Endothelial cell (in vitro differentiated cells): ENCODE measurements at places on chromosomes 3 and 15.

- no peak for DNase-seq
Measured at GRCh38 chr3:171752329-171752728, 58.0 kb downstream of the PLD1 start.

DNA sequence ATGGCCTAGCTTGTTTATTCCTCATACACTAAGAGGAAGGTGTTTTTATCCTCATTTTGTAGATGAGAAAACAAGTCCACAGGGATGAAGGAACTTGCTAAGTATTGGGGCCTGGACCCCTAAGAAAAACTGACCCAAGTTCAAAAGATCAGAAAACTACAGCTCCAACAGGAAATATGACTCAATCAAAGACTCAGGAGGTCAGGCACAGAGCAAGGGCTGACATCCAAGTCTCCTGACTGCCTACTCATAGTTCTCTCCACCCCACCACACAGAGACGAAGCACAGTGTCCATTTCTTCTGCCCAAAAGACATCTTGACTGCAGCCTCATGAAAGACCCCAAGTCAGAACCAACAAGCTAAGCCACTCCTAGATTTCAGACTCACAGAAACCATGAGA is 26.9 kb upstream of the TPM1 start:
- no peak for DNase-seq

DNA sequence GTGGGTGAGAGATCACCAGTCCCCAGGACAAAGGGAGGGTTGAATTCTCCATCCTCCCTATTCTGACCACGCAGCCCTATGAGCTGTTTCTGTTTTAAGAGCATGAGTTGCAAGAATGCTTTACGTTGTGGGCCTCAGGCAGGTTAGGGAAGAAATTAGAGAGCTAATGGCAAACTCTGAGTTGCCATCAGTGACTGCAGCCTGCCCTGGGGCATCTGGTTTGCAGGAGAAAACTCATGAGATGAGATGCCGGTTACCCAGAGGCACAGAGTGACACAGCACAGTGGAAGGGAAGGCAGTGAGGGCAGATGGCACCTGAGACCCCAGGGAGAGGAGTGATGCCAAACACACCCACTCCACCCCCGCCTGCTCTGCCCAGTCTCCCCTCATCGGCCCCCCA is 265.3 kb downstream of the CD47 start:
- DNase-seq, result no peak

DNA sequence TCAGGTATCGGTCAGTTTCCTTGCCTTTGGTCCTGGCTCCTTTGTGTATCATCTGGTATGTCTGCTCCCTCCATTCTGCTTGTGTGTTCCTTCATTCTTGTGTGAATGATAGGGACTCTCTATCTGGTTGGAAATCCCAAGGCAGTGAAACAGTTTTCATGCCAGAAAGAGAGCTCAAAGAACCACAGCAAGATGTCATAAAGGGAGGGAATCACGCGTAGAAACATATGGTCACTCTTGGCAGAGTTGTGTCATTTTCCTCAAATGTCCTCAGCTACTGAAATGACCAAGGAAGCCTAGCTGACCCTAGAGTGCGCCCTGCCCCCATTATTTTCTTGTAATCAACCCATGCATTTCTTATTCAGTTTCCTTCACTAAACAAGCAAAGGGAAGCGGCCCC is 48.0 kb downstream of the RASGRP1 start:
- no peak for DNase-seq

- no peak for DNase-seq
Measured at GRCh38 chr3:190385731-190386688, 2.0 kb upstream of the CLDN16 start.

DNA sequence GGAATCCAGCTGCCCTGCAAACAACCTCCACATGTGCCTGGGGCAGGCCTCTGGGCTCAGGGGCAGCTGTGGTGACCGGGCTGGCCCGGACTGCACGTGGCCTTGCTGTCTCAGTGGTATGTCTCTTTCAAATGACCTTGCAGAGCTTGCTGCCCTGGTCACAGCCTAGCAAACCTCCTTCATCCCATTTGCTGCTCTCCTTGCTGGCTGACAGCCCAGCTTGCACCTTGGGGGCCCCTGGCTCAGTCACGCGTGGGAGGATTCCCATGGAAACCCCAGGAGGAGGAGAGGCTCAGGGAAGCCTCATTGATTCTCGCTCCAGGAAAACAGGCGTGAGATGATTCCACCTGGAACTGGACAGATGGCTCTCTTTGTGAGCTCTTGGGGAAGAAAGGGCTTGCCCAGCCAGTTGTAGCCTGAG is 5.6 kb downstream of the SPSB4 start:
- no peak for DNase-seq

DNA sequence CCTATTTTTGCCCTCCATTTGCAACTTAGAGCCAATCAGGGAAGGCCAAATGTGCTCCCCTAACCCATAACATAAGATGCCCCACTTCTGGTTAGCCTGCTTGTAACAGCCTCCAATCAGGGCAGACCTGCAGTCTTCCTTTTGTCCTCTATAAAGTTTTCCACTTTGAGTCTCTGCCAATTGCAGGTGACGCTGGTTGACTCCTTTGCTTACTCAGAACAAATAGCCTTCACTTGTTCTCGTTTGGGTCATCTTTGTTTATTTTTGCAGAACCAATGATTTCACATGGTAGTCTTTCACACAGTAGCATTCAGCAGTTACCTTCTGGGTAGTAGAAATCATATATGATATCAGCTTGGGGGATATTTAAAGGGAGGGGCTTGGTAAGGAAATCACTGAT is 225.6 kb downstream of the MINAR1 start:
- no peak for DNase-seq

GRCh38 chr3:171704002-171704401 is 106.3 kb downstream of the PLD1 start:
- DNase-seq, result no peak
